Fibroblast of pulmonary artery (primary cell): ENCODE measurements at places on chromosomes 2 and 18.

- DNase-seq: no peak
These were observed 19.5 kb upstream of the CCDC102B start for GRCh38 chr18:68778280-68778886.

DNA sequence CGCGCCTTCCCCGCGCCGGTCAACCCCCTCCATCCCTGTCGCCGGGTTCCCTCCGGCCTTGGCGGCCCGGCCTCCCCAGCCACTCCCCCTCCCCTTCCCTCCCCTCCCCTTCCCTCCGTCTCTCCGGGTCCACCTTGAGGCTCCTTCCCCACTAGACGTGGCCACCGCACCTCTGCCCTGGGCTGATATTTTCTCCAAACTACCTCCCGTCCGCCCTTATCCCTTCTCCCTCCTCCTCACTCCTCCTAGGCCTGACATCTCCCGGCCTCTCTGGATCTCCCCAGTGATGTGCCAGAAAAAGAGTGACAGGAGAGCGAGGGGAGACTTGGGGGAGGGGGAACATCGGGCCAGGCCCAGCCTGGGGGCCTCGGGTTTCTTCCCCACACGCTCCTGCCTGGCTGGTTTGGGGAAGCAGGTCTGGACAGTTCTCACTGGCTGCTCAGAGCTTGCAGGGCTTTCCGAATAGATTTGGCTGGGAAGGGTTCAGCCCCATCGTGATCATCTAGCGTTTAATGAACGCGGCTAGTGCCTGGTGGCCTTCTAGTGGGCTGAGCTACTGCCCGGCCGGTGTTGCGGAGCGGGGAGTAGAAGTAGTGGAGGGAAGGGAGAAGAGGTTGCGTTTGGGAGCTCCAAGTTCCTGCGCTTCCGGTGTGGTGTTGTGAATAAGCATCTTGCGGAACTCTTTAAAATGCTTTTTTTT is 641 bp downstream of the MAPRE3 start:
- DNase-seq: peak; percentile 46

DNA sequence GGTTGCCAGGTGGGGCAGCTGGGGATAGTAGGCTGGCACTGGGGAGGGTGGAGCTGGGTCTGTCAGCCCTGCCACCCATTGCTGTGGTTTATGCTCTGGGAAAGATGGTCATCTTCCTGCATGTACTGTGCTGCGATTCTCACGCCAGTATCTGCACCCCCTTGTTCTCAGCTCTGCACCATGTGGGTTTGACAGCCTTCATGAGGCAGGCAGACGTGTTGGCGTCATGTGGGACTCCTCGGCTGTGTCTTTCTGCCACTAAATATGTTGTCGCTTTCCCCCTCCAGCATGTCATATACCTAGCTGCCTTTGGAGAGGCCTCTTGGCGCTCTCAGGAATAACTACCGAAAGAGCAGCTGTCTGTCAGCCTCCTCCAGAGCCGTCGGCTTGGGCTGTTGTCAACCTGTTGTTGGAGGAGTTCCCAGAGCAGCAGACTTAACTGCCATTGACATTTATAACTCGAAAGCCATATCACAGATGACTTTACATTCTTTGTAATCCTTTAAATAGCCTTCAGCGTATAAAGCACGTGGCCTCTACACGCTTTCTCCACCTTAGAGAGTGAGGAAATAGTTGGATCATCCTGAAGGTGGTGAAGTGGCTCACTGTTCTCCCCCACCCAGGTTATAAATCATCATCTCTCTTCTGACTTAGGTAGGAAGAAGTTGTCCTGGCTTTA is 80.4 kb upstream of the MGAT5 start:
- no peak for DNase-seq

DNA sequence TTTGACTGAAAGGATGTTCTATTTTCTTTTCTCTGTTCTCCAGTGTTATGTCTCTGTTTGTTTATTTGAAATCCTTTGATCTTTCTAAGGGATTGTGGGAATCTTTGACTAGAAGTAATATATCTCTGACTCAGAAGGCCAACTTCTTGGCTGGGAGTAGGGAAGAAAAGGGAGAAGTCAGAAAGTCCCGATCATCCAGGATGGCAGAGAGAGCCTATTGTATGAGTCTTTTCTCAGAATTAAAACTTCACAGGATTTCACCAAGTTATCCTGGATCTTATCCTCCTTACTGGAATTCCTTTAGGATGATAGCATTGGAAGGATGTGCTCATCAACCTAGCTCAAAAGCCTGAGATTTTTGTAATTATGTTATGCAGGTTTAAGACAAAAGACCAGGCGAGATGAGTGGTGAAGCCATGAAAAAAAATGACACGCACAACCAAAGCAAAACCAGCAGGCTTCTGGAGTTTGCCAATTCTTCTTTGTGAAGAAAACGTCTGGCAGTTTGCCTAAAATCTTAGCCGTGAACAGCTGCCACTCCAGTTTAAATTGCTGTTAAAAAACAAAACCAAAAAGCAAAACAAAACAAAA is 383.6 kb upstream of the SMIM21 start:
- DNase-seq: no peak

DNA sequence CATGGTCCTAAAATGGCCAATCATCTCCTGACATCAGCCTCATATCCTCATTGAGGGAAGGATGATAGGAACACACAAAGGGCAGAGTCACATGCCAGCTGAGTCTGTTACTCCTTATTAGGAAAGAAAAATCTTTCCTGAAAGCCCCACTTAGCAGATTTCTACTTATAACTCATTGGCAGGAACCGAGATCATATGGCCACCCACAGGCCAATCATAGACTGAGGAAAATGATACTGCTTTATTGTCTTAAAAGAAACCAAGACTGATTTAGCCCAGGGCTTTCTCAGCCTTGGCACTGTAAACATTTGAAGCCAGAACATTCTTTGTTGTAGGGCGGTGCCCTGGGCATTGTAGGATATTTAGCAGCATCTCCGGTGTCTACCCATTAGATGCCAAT is 18.7 kb downstream of the GKN2 start:
- DNase-seq: no peak

DNA sequence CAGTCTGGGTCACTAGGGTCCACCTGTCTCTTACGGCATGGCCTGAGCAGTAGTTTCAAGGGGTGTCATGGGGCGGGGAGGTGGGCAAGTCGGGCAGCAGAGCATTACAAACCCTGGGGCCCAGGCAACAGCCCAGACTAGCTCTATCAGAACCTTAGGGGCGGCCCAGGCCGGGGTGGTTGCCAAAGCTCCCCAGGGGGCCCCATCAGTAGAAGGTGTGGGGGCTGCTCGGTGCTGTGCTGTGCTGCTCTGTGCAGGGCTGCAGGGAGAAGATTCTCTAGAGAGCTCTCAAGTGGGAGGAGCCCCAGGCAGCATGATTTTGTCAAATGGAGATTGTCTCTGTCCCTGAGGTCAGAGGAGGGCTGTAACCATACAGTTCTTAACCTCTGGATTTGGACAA is 36.4 kb upstream of the SLC14A1 start:
- DNase-seq: no peak

DNA sequence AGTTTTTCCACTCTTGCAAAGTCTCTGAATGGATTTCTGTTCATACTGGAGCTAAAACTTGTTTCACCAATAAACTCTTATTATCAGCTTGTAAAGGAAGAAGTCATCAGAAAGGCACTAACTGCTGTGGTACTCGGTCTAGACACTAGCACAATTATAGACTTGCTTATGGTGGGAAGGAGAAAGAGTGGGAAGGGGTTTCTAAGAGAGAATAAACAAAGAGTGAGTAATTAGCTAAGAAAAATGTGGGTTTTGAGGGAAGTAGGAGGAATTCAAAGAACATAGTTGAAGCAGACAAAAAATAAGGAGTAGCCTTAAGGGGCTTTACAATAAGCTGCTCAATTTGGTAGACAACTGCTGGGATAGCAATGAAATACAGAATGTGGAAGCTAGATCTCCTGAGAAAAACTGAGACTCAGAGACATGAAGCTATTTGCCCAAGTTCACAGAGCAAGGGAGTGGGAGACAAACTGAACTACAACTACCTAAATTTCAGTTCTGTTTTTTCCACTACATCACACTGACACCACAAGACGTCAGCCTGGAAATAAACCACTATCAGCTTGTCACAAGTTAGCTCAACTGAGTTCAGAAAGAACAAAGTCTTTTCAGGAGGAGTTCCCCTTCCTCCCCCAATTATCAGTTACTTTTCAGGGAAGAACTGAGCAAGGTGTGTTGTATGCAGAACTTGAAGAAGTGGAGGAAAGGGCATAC is 59.7 kb downstream of the MAP4K3 start:
- DNase-seq: no peak

DNA sequence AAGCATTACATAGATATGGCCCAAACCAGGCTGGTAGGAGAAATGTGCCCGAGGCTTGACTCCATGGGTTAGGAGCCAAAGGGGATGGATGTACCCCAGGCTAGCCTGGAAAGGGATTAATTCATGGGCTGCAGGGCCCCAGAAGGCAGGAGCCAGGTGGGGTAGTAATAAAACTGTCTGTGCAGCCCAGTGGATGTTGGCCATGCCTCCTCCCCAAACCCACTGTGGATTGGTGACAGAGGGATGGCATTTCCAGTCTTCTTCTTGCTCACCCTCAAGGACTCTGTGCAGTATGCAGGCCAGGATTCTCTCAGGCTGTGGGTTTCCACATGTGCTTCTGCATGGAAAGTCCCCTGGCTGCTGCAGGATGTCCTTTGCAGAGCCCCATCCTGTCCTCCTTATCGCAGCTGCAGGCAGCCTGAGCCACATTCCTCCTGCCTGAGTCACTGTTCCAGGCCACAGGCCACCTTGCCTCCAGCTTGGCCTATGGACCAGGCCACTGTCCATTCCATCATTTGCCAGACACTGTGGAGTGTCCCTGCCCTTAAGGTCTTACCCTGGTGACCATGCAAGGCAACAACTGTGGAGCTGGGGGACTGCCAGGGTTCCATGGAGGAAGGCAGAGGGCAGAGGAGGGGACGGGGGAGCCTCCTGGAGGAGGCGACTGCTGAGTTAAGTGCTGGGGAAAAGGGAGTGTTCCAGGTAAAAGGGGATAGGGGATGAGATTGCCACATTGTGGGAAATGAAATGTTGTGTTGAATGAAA is 38.9 kb downstream of the INO80C start:
- DNase-seq: peak; percentile 74

DNA sequence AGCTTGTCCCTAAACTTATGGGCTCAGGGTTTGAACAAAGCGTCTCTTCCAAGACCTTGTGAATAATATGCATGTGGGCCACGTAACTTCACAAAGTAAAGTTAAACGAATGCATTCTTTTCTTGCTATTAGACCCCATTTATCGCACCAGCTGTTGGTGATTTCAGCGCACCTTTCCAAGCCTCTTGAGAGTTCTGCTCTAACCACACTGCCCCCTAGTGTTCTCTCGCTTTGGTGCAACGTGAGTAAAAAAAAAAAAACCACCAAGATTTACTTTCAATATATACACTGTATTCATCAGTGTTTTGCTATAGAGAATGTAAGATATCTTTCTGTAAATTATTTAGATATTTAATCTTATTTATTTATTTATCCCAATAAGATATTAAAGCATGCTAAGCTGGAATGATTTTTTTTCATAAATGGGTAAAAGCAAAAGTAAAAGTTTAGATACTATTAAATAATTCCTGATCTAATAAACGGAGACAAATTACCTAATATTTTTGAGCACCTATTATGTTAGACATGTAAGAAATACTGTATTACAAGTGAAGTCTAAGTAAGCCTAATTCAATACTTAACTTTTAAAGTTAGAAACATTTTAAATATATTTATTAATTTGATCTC is 459.5 kb downstream of the DLGAP1 start:
- peak; percentile 83 for DNase-seq

DNA sequence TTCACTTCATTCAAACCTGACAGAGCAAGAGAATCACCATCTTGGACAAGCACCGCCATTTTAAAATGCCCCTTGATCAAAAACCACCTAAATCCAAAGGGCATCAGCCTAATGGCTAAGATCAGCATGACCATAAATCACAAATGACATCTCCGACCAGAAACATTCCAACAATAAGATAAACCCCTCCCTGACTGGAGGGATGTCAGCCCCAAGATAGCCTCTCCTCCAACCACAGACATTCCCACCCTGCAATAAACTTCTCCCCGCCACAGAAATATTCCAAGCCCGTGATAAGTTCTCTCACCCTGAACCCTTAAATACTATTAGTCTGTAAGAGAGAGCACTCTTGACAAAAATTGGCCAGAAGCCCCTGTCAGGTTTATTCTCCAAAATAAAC is 21.6 kb upstream of the LYPD1 start:
- DNase-seq: no peak

DNA sequence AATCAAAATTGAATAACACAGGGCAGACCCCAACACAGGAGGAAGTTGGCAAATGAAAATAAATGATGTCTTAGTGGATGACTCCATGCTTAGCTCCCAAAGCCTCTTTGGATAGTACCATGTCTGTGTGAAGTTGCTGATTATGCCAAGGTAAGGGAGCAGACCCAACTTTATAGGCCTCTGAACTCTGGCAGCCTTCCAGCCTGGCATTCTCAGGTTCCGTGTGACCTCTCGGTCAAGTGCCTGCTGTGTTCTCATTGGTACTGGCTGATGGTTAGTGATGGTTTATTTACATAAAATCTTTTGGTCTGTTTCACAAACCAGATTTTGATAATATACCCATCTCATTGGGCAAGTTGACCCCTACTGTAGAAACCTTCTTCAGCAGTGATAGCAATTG is 112.2 kb upstream of the TTC39C start:
- DNase-seq: no peak

GRCh38 chr18:49617865-49618264 is 56.0 kb downstream of the LIPG start:
- peak; percentile 47 for DNase-seq

GRCh38 chr2:230895536-230896345 is 29.3 kb downstream of the GPR55 start:
- DNase-seq: no peak

DNA sequence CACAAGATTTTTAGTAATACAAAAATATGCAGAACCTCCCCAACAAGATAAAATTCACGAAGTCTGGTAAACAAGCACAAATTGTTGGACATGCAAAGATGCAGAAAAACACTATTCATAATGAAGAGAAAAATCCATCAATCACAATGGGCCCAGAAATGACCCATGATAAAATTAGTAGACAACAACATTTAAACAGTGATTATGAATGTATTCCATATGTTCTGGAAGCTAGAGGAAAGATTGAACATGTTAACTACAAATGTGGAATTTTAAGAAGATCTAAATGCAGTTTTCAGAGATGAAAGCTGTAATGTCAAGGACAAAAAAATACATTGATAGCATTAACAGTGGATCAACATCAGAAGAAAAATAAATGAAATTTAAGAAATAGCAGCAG is 243.3 kb upstream of the LINC00305 start:
- DNase-seq: no peak

GRCh38 chr2:215590010-215590745 is 154.3 kb upstream of the FN1 start:
- DNase-seq: no peak

- DNase-seq: peak; percentile 48
These were observed 179.4 kb upstream of the SESTD1 start for GRCh38 chr2:179444056-179444455.
